ENCODE measurements at places on chromosomes 5 and 9. TPM values are rescaled to one million over a fixed set of nuclear protein-coding genes. Genes with fewer than 3 reads are reported as not detected.

The CAMK4 gene
- 78.2 TPM for total RNA-seq

The PALM2AKAP2 gene
- 2.5 TPM for total RNA-seq

The FIBCD1 gene
- 0.74 TPM for total RNA-seq

The DRD1 gene
- 4.7 TPM for total RNA-seq

The CD74 gene
- total RNA-seq: 2.5 TPM

The VCAN gene
- 208 TPM for total RNA-seq

The PCDHB12 gene
- 15.0 TPM for total RNA-seq

The INSYN2B gene
- 0.74 TPM for total RNA-seq

The MAP1B gene
- total RNA-seq: 786 TPM

The IFNA13 gene
- total RNA-seq: not detected

The RUSC2 gene
- total RNA-seq: 45.2 TPM

The IFNK gene
- total RNA-seq: not detected

The ERGIC1 gene
- 31.2 TPM for total RNA-seq

The CDKN2B gene
- total RNA-seq: 0.25 TPM

The DAPK1 gene
- total RNA-seq: 62.9 TPM

The MYO10 gene
- 36.6 TPM for total RNA-seq

The WDR38 gene
- total RNA-seq: 0.25 TPM

The TICAM2 gene
- 0.49 TPM for total RNA-seq

The RAD23B gene
- total RNA-seq: 72.3 TPM

The LHX6 gene
- 20.4 TPM for total RNA-seq

The MCTP1 gene
- 54.1 TPM for total RNA-seq
